ENCODE measurements at places on chromosomes 4 and X. TPM values are rescaled to one million over a fixed set of nuclear protein-coding genes. Genes with fewer than 3 reads are reported as not detected.

- DNase-seq: peak; percentile 51
Measured at GRCh38 chrX:2484721-2485648, 15.8 kb downstream of the DHRSX start.

GRCh38 chr4:150668824-150669223, 86.9 kb downstream of the MAB21L2 start:
- no peak for DNase-seq

The CD99L2 gene
- 61.0 TPM for total RNA-seq

DNA sequence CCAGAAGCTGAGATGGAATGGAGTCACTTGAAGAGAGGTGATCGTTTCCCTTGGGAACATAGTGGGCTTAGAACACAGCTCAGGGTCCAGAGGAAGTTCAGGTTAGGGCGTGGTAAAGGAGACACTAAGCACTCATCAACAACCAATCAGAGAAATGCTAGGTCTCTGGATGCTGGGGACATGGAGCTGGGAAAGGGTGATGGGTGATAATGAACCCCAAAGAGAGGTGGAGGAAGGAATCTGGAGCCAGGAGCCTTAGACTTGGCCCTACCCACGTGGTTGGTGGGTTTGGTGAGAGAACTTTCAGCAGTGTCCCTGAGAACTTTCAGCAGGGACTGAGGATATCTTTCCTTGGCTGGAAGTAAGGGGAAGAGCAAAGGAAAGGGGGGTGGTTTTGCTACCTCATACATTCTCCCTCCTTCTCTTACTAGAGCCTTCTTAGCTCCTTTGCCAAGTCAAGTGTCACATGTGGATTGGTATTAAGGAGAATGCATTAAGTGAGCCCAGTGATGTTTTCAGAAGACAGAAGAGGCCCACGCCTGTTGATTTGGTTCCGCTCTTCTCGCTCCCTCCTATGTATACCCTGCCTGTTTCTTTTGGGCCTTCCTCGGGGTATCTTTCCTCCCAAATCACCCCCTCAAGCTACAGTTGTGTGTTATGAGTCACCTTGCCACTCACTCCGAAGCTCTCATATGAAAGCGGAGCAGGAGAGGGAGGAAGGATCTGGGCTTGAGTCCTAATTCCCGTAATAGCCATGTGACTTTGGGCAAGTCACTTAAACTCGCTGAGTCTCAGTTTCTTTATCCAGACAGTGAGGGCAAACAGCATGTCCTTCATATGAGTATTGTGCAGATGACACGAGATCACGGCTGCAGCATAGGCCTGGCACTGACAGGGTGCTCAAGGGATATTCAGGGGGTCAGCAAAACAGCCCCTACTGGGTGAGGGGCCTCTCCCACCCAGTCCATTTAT, 63.1 kb downstream of the TSC22D3 start:
- DNase-seq: no peak

DNA sequence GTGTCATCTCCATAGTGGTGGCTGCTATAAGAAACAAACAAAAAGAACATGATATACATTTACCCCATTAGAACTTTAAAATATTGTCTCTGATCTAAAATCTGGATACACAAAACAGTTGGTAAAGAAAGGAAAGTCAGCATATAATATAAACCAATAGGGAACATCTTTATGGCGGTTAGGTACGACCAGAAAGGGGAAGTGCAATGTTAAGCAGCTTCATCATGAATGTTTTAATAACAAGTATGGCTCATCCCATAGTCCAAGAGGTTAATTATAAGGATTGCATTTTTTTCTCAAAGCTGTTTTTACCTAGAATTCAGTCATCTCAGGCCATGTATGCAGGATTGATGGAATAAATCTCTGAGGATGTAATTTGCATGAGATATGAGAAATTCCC, 1869.7 kb downstream of the PCDH7 start:
- DNase-seq: no peak

- no peak for DNase-seq
Measured at GRCh38 chr4:7781993-7782392, 157.7 kb downstream of the AFAP1 start.

The CDS1 gene
- total RNA-seq: 0.29 TPM

GRCh38 chrX:14073556-14073955, 43.9 kb upstream of the GEMIN8 start:
- no peak for DNase-seq

The COL4A5 gene
- 23.9 TPM for total RNA-seq

- no peak for DNase-seq
Measured at GRCh38 chrX:139429913-139430312, 100.6 kb upstream of the F9 start.

The ENPEP gene
- total RNA-seq: 7.4 TPM

DNA sequence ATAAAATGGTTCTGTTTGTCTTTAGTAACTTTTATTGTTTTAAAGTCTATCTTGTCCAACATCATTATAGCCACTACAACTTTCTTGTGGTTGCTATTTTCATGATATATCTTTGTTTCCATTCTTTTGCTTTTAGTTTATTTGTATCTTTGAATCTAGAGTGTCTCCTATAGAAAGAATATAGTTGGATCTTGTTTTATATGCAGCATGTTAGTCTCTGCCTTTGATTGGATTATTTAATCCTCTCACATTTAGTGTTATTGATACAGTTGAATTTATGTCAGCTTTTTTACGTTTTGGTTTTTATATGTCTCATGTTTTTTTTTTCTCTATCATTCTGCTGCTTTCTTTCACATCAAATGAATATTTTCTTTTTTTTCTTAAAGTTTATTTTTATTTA, 98.1 kb downstream of the VSIG4 start:
- DNase-seq: no peak

Measured in left cardiac atrium (tissue), 4 donors.